Sigmoid colon (tissue), 7 donors: ENCODE measurements at places on chromosomes 6 and 20. TPM values are rescaled to one million over a fixed set of nuclear protein-coding genes. Genes with fewer than 3 reads are reported as not detected.

DNA sequence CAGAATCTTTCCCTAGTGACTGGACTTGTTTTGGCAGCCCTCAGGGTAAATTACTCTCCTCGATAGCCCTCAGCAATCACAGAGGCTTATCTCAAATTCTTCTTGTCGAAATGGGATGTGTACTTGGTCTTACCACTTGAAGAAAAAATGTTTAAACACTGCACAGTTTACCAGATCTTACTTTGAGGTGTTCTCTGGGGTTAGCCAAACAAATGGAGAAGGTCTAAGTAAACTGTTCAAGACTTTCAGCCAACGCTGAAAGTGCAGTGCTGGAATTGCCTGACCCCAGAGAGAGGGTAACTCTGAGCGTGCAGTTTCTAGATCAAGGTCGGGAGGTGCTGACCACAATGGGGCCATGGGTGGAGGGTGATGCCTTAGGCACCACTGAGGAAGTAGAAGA is 39.2 kb downstream of the MYLIP start:
- DNase-seq: no peak
- no peak overlapping the region for H3K4me3 ChIP-seq
- H3K4me1 ChIP-seq: no peaks in the 10 kb centered on the region
- H3K27ac ChIP-seq: no peak overlapping the region

DNA sequence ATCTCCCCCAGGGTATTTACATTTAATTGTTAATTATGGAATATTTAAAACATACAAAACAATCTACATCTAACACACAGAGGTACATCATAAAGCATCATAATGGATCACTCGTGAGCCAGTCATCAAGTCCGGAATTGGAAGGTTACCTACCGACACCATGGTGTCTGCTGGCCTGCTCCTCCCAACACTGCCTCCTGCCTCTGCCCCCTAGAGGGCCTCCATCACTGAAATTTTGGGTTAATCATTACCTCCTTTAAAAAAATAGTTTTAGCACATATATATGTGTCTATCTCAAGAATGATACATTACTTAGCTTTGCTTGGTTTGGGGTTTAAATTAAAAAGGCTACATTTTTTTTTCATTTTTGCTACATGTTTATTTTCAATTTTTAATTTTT is 114.6 kb upstream of the PDE10A start:
- H3K4me3 ChIP-seq: no peak overlapping the region
- DNase-seq: no peak
- no peaks in the 10 kb centered on the region for H3K4me1 ChIP-seq
- H3K27me3 ChIP-seq: no peaks in the 10 kb centered on the region

GRCh38 chr6:36124881-36125280 is 5.4 kb upstream of the MAPK13 start:
- DNase-seq: no peak
- peaks cover 13% of the 10 kb centered on the region for H3K4me1 ChIP-seq
- no peaks in the 10 kb centered on the region for H3K36me3 ChIP-seq
- no peak overlapping the region for H3K4me3 ChIP-seq
- no peak overlapping the region for H3K27ac ChIP-seq

DNA sequence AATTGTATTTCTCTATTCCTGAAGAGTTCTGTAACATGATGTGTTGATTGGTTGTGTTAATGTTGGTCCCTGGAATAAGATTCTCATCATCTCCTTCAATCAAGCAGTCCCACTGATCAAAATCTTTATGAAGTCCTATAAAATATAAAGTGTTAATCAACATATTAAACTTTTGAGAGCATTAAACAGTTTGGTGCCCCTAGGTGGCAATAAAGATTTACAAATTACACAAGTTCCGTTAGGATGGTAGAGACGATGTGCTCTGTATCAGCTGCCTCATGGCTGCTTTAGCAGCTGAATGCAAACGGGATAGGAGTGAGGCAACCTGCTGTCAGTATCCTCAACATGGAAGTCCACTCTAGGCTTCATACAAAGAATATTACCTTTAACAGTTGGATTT is 16.9 kb downstream of the TDRD6 start:
- no peak overlapping the region for H3K27ac ChIP-seq
- no peaks in the 10 kb centered on the region for H3K36me3 ChIP-seq
- no peaks in the 10 kb centered on the region for H3K4me1 ChIP-seq
- no peak for DNase-seq
- H3K27me3 ChIP-seq: no peaks in the 10 kb centered on the region
- no peak overlapping the region for H3K4me3 ChIP-seq

- no peaks in the 10 kb centered on the region for H3K4me1 ChIP-seq
- H3K27ac ChIP-seq: no peak overlapping the region
- H3K27me3 ChIP-seq: no peaks in the 10 kb centered on the region
- no peak for DNase-seq
- H3K36me3 ChIP-seq: peaks cover 35% of the 10 kb centered on the region
Observed at GRCh38 chr6:132459605-132459952, 53.3 kb downstream of the STX7 start.

GRCh38 chr6:16153211-16153820 is 24.4 kb downstream of the MYLIP start:
- peaks cover 8% of the 10 kb centered on the region for H3K4me1 ChIP-seq
- H3K27me3 ChIP-seq: no peaks in the 10 kb centered on the region
- no peaks in the 10 kb centered on the region for H3K36me3 ChIP-seq

- H3K27ac ChIP-seq: peak overlapping the region; percentile 67
- no peaks in the 10 kb centered on the region for H3K27me3 ChIP-seq
- peaks cover 32% of the 10 kb centered on the region for H3K36me3 ChIP-seq
- no peak overlapping the region for H3K4me3 ChIP-seq
- DNase-seq: no peak
Observed at GRCh38 chr20:53579581-53580375, 13.9 kb downstream of the ZNF217 start.

DNA sequence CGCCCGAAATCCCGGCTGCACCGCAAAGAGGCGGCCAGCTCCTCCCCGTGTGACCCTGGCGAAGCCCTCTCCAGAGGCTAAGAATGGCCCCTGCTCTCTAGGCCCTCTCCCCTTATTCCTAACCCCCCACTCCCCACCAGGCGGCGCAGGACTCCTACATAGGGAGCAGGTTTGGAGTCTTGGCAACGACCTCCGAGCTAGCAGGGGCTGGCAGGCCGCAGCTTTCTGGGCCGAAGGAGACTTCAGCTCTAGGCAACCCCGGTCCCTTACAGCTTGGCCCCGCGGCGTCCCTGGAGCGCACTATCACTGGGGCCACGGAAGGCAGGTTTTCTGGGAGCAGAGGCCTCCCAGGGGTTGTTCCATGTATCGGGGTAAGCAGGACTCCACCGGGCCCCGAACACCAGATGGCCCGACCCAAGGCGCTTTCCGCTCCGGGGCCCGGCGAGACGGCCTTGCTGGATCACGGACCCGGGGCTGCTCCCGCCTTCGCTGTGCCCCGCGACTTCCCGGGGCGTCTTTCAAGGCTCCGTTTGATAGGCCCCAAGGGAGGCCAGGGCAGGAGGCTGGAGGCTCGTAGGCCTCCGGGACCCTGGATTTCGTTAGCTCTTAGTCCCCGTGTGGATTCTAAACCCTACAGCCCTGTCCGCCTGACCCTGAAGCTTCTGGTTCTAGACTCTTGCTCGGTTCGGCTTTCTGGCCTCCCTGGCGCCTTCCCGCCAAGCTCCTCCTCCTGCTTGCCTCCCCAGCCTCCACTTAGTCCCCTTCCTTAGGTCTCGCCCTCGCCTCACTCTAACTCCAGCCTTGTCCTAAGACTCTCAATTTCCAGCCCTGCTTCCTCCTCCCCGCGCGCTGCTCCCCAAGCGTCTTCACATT is 1.9 kb downstream of the SLC32A1 start:
- H3K36me3 ChIP-seq: no peaks in the 10 kb centered on the region
- no peak for DNase-seq

The SENP6 gene
- total RNA-seq: 157 TPM

- peaks cover 99% of the 10 kb centered on the region for H3K27me3 ChIP-seq
- H3K4me1 ChIP-seq: no peaks in the 10 kb centered on the region
- no peak for DNase-seq
- no peaks in the 10 kb centered on the region for H3K36me3 ChIP-seq
- H3K27ac ChIP-seq: no peak overlapping the region
- no peak overlapping the region for H3K4me3 ChIP-seq
Observed at GRCh38 chr6:28807682-28808280, 116.0 kb downstream of the TRIM27 start.

The TNXB gene
- total RNA-seq: 115 TPM

The MCHR2 gene
- not detected for total RNA-seq

DNA sequence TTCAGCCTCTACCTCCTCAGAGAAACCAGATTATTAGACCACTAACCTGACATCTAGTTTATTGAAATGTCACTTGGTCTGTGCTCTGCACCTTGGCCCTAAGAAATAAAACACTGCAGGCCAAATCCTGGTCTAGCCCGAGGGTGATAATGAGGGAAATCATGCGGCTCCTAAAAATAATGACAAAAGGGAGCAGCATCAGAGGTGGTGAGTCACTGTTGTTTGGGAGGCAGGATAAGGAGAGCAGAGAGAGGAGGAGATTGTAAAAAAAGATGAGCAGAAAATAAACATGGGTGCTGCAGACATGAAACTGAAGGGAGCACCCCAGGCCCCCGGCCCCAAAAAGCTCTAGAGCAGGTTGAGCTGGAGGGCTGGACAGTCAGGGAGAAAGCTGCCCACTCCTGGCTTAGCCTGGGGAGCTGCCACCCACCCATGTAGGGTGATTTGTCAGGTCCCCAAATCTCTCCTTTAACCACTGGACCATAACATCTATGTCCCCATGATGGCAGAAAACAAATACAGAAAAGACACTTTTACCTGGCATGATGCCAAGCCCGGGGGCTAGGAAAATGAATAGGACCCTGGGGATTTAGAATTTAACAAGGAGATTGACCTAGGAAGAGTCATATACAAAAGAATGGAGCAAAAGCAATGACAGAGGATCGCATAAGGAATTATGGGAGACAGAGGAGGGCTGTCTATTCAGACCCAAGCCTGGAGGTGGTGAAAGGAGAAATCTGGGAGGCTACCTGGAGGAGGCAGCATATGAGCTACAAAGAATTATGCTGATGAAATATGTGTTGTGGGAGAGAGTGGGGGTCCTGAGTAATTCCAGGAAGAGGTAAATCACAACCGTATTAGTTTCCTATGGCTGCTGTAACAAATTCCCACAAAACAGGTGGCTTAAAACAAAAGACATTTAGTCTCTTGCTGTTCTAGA is 103.7 kb downstream of the SNAP25 start:
- no peak overlapping the region for H3K27ac ChIP-seq
- no peak for DNase-seq
- no peak overlapping the region for H3K4me3 ChIP-seq
- H3K36me3 ChIP-seq: no peaks in the 10 kb centered on the region
- H3K4me1 ChIP-seq: no peaks in the 10 kb centered on the region
- no peaks in the 10 kb centered on the region for H3K27me3 ChIP-seq

DNA sequence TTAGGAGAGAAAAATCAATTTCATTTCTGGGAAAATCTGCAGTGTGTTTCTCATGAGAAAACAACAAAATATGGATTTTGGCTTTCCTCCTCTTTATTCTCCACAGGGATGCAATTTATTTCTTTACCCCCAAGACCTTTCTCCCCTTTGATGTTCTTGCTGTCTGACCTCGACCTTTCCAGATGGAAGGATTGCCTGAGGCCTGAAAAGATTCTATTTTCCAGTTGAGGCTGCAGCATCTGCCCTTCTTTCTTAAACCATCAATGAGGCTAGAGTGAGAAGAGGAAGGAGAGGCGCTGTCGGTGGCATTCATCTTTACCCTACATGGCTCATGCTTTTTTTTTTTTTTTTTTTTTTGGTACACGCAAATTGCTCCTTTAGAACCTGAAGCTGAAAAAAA is 344.2 kb upstream of the BTBD3 start:
- DNase-seq: no peak
- H3K4me3 ChIP-seq: no peak overlapping the region
- H3K27ac ChIP-seq: no peak overlapping the region
- H3K36me3 ChIP-seq: no peaks in the 10 kb centered on the region

The TMEM74B gene
- not detected for total RNA-seq

- H3K36me3 ChIP-seq: no peaks in the 10 kb centered on the region
- no peak overlapping the region for H3K27ac ChIP-seq
- H3K4me3 ChIP-seq: no peak overlapping the region
Observed at GRCh38 chr6:2215342-2215741, 30.1 kb downstream of the GMDS start.

- no peaks in the 10 kb centered on the region for H3K36me3 ChIP-seq
- H3K4me1 ChIP-seq: no peaks in the 10 kb centered on the region
- DNase-seq: no peak
- no peak overlapping the region for H3K4me3 ChIP-seq
- H3K27ac ChIP-seq: no peak overlapping the region
Observed at GRCh38 chr20:20941468-20941889, 164.7 kb downstream of the LINC00237 start.

DNA sequence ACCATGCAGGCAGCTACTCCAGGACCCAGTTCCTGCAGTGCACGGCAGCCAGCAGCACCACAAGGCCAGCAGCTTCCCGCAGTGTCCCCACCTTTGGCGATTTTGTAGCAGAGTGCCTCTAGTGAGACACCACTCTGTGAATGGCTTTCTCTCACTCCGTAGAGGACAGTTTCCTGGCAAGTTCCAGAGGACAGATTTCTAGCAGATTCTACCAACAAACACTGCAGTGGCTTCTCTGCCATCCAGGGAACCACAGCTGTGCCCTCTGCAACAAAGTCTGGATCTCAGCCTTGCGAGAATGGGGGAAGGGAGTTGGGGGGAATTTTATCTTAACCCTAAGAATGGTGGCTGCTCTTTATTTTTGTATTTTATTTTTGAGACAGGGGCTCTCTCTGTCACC is 28.7 kb downstream of the SNHG17 start:
- no peak overlapping the region for H3K27ac ChIP-seq
- no peaks in the 10 kb centered on the region for H3K27me3 ChIP-seq
- no peak overlapping the region for H3K4me3 ChIP-seq
- DNase-seq: no peak

The VWA7 gene
- total RNA-seq: 0.14 TPM

The TRMT6 gene
- 6.1 TPM for total RNA-seq

GRCh38 chr6:88166493-88167351 is 575 bp upstream of the CNR1 start:
- no peak for DNase-seq
- no peaks in the 10 kb centered on the region for H3K4me1 ChIP-seq
- H3K36me3 ChIP-seq: no peaks in the 10 kb centered on the region
- peak overlapping the region; percentile 80 for H3K27ac ChIP-seq
- peak overlapping the region; percentile 72 for H3K4me3 ChIP-seq

GRCh38 chr20:53738945-53739798 is 145.5 kb upstream of the ZNF217 start:
- H3K36me3 ChIP-seq: no peaks in the 10 kb centered on the region
- no peak for DNase-seq
- no peaks in the 10 kb centered on the region for H3K4me1 ChIP-seq
- no peak overlapping the region for H3K4me3 ChIP-seq
- H3K27ac ChIP-seq: no peak overlapping the region

The DOK5 gene
- total RNA-seq: 5.0 TPM
